ENCODE measurements at places on chromosomes 4 and X.
A peak's percentile ranks its signal among the peaks of the same experiment; 100 is the strongest.

DNA sequence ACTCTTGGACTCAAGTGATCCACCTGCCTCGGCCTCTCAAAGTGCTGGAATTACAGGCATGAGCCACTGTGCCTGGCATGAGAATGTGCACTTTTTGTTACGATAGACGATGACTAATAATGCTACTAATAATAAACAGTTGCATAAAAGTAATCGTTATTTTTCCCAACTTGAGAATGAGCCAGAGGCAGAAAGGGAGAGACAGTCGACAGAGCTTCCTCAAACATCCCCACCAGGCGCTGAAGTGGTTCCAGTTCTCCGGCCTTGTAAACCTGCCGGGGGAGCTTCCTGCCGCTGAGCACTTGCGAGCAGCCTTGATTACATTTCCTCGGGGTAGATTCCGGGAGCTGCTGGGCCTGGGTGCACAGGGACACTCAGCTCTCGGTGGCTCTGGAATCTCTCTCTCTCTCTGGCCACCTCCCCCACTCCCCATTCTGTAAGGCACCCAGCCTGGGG, 8.9 kb upstream of the HTRA3 start:
- DNase-seq = peak; percentile 76

DNA sequence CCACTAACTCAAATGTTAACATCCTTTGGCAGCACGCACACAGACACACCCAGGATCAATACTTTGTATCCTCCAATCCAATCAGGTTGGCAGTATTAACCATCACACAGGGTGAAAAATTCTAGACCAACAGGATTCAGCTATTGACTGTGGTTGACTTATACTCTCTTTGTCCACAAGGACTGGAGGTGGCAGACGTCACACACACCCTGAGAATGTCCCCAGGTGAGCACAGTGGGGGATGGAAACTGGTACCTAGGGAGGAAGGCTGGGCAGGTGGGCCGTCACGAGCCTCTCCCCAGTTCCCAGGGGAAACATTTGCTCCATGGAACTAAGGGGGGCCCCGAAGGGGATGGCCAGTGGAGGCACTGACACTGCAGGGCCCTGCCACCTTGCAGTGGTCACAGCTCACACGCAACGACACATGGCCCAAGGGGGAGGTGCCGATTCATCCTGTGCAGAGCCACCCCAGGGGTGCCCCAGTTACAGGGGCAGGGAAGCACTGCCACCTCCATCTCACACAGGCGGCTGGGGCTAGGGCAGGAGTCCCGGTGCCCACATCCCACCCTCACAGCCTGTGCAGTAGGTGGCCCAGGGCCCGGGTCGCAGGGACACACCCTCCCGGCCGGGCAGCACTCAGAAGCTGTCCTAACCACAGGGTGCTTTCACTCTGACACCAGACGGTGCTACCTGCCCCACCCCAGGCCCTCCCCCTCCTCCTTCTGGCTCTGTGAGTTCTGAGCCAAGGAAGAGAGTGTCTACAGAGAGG, 17.4 kb downstream of the ZFYVE28 start:
- no peak for DNase-seq

DNA sequence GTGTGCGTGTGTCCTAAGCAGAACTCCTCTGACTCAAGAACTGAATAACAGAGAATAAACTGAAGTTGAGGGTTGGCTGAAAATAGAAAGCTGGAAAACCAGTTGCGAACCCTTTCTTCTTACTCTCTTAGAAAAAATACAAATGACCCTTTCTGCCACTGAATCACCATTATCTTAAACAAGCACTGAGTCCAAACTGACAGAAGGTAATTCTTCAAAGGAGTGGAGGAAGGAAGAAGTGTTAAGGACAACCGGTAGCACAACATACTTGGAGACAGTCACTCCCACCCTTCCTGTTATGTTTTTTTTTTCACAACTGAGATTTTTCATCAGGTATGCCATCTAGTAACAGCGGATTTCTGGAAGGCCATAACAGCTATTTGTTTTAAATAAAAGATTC, 38.1 kb downstream of the HELQ start:
- no peak for DNase-seq

- peak; percentile 6 for DNase-seq
Measured at GRCh38 chr4:156223985-156224384, 270.3 kb upstream of the CTSO start.

- DNase-seq = no peak
Measured at GRCh38 chrX:93461060-93461459, 212.3 kb downstream of the NAP1L3 start.

GRCh38 chr4:83054928-83055327, 19.9 kb downstream of the COPS4 start:
- peak; percentile 13 for DNase-seq

GRCh38 chrX:44733931-44734330, 109.9 kb upstream of the DUSP21 start:
- peak; percentile 1 for DNase-seq

GRCh38 chrX:53681661-53682060, 4.9 kb downstream of the HUWE1 start:
- DNase-seq = peak; percentile 4

DNA sequence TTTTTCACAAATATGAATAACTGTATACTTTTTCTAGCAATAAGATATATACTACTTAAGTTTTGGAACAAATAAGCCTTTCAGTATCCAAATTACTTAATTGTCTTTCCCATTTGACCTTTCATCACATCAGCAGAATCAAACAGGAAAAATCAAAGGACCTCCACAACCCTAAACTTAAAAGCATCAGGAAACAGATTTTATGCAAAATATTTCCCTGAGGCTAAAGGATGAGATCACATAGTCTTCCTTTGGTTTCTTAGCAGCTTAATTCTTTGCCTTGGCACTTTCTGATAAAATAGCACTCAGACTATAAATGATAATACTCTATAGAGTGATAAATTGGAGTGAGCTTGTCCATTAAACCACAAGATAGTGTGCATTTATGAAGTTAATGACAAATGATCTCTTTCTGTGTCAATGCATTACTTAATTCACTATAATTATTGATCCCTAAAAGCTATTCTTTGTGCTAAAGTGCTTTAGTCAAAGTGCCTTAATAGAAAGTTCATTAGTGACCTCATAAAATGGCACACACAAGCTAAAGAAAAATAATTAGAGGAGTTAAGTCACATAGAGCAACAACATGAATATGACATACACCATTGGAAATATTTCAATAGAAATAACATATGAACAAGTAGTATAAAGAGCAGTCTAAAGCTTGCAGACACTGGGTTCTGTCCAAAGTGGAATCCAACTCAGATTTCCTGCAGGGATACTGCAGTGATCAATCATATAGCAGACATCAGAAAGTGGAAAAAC, 15.7 kb upstream of the NDST3 start:
- no peak for DNase-seq

DNA sequence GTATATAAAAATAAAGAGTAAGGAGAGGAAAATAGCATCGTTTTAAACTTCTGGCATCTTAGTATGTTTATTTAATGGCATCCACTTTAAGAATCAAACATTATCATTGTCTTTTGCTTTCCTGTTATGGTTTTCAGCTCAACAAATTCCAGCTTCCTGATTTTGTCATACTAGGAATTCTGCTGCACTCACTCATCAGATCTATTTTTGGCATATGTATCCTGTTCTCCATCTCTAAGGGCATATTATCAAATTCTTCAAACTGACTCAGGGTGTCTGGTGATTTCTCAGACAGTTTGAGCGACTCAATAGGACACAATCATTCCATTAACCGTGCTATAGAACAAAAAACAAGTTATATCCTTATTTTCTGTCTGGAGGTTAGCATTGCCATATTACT, 248.5 kb upstream of the DIAPH2 start:
- peak; percentile 70 for DNase-seq

GRCh38 chr4:57314636-57315035, 204.5 kb upstream of the IGFBP7 start:
- no peak for DNase-seq

DNA sequence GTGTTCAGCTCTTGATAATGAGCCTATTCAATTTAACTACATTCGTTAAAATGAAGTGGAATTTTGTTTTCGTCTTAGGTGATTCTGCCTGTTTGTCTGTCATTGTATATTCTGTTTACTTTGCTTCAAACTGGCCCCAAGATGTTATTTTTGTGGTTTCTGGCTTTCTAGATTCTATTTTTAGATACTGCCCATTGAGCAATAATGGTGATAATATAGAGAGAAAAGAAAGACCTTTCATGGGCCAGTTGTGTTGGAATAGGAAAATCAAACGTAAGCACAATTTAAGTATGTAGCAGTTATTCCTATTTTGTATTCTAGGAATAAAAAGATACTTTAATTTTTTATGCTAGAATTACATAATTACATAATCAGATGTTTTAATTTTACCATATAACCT, 4.0 kb downstream of the CDKN2AIP start:
- DNase-seq = peak; percentile 22

DNA sequence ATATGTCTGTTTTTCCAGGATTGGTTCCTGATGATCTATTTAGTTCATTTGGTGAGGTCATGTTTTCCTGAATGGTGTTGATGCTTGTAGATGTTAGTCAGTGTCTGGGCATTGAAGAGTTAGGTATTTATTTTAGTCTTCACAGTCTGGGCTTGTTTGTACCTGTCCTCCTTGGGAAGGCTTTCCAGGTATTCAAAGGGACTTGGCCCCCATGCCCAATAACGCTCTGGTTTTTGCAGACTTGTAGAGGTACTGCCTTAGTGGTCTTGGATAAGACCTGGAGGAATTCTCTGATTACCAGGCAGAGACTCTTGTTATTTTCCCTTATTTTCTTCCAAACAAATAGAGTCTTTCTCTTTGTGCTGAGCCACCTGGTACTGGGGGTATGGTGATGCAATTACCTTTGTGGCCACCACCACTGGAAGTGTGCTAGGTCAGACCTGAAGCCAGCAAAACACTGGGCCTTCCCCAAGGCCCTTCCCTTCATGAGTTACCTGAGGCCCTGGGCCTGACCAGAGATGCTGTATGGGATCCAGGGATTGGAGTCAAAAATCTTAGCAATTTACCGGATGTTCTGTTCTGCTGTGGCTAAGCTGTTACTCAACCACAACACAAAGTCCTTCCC, 63.3 kb upstream of the RXFP1 start:
- DNase-seq = no peak

DNA sequence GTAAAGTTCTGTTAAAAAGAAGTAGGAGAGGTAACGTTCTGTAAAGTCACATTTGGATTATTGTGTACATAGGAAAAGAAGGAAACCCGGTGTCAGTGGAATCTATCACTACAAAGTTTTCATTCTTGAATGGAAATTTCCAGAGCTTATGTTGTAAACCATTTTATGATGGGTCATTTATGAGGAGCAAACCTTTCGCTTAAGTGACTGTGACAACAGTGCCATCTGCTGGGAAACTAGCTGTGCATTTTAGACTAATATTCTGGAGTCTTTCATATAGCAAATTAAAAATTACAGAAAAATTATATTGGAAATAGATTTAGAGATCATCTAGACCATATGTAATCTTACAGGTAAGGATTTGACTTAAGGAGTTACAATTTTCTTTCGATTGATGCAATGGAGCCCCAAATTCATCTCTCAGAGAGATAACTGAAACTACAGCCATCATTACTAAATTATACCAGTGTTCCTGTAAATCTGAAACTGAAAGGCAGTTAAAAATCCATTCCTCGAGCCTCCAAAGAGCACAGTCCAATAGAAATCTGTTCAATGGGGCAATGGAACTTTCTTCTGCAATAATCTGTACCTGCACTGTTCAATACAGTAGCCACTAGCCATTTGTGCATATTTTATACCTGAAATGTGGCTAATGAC, 26.9 kb downstream of the ASB9 start:
- peak; percentile 31 for DNase-seq

- no peak for DNase-seq
Measured at GRCh38 chrX:53323196-53323595, 41.8 kb upstream of the IQSEC2 start.

- no peak for DNase-seq
Measured at GRCh38 chr4:101217353-101218031, 129.8 kb downstream of the PPP3CA start.

DNA sequence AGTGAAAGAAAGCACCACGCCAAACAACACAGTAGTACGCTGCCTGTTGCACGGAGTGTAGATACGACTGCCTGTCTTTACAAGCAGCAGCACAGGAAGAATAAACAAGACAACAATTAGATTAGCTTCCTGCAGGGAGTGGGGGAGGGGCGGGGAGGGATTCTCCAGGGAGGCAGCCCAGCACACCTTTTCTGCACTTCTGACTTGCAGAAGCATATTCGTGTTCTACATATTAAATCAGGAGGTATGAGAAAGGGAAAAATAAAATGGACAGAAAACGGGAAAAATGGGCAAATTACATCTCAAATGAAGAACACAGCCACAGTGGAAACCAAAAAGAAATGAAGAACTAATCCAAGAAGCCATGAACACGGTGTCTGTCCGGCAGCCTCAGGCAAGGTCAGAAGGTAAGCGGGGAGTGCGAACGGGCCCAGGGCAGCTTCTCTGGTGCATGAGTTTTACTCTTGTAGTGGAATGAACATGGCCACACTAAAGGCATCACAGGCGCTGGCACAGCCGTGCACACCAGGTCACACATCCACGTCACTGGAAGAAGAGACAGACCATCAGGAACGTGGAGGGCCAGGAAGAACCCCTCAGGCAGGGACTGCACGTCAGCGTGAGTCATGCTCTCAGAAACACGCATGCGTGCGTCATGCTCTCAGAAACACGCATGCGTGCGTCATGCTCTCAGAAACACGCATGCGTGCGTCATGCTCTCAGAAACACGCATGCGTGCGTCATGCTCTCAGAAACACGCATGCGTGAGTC, 20.1 kb upstream of the ADRA2C start:
- no peak for DNase-seq

GRCh38 chr4:74764119-74764518, 30.2 kb downstream of the BTC start:
- DNase-seq = no peak

DNA sequence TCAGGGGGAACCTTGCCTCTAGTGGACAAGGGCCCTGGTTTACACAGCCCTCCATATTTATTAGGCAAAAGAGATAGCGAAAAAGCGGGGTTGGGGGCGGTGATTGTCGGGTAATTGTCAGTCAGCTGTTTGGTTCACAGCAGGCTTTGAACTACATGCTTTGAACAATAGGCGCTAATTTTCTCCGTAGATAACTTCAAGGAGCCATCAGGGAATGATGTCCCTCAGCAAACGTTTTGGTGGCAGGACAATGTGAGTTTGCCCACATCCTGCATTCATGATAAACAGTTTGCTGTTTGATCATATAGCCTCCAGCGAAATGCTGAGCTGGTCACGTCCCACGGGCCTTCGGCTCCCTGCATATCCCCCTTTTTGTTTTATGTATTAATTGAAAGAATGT, 65.2 kb downstream of the KANTR start:
- DNase-seq = no peak

DNA sequence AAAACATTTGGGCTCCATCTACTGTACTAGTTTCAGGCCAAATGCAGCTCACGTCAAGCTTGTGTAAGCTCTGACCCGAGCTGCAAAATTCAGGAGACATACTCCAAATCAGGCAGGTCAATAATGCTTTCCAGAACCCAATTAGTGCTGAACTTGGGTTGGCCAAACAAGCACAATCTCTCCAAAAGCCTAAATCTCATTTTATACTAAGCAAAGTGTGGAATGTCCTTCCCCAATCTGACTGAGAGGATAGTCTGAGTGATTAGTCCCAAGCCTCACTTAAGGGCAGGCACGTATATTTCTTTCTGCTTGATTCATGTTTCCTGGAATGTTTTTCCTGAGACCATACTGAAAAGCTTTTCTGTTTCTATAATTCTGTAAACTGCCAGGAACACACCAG, 79.9 kb downstream of the NKX6-1 start:
- no peak for DNase-seq

GRCh38 chr4:1950369-1950768, 58.4 kb downstream of the NELFA start:
- no peak for DNase-seq

Data from fibroblast of lung (primary cell).